ENCODE measurements at places on chromosomes 7 and 10.

GRCh38 chr7:75531359-75531821, 39.3 kb downstream of the SPDYE5 start:
- DNase-seq, result no peak

DNA sequence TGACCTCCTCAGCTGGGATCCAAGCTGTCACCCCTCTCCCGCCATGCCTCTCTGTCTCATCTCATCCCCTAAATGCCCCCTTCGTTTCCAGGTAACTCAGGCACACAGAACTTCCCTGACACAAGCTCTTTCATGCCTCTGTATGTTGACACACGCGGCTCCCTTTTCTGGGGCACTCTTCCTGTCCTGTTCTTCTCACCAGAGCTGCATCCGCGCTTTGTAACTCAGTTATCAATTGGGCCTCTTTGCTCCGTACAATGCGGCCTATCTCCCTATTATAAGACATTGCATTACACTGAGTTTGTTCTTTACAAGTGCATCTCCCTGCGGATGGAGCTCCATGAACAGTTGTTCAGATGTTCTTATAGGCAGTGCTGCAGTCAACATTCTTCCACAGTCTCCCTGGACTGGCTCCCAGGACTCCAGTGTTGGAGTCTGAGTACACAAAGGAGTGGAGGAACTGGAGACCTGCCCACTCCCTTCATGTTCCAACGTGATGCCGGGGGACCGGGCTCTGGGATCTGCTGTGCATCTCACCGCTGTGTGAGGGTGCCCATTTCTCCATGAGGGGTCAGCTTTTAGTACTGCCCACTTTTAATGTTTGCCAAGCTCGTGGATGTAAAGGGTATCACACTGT, 56.9 kb upstream of the TNS3 start:
- peak; percentile 37 for DNase-seq

- no peak for DNase-seq
These were observed 52.9 kb downstream of the ELMO1 start for GRCh38 chr7:37395618-37396259.

- no peak for DNase-seq
These were observed 92.4 kb upstream of the TMEM72 start for GRCh38 chr10:44818701-44819127.

DNA sequence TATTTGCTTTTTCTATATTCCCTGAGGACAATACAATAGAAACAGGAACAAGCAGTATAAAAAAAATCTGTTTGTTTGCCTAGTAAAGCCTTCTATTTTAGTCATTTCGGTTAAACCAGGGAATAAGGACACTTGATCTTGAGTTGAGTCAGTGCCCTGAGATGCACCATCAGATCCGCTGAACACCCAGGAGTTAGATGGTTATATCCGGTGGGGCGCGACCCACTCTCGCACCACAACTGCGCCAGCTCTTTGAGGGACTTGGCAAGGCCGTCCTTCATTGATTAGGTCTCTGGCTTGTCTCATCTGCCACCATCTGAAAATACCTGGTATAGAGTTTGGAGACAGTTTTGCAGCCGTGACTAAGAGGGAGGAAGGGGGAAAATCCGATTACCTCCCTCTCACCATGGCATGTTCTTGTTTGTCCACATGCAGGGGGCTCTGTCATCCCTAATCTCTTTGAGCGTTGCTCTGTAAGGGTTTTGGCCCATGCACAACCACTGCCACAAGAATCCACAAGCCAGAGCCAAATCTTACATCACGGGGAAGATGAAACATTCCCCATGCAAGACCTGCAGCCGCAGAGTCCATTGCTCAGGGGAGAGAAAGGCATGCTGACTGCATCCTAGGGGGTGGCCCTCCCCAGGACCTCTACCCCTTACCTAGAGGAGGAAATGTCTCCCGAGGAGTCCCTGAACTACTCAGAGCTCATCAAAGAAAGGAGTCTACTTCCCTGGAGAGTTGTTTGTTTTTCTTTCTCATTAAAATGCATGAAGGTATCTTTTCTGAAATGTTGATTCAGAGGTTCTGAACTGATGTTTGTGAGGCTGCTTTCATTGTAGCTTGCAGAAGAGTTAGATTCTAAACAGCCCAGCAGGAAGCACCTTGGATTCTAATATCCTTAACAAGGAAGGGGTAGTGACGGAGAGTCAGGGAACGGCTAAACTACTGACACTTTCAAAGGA, 101.6 kb upstream of the FAM171A1 start:
- DNase-seq, result peak; percentile 96

DNA sequence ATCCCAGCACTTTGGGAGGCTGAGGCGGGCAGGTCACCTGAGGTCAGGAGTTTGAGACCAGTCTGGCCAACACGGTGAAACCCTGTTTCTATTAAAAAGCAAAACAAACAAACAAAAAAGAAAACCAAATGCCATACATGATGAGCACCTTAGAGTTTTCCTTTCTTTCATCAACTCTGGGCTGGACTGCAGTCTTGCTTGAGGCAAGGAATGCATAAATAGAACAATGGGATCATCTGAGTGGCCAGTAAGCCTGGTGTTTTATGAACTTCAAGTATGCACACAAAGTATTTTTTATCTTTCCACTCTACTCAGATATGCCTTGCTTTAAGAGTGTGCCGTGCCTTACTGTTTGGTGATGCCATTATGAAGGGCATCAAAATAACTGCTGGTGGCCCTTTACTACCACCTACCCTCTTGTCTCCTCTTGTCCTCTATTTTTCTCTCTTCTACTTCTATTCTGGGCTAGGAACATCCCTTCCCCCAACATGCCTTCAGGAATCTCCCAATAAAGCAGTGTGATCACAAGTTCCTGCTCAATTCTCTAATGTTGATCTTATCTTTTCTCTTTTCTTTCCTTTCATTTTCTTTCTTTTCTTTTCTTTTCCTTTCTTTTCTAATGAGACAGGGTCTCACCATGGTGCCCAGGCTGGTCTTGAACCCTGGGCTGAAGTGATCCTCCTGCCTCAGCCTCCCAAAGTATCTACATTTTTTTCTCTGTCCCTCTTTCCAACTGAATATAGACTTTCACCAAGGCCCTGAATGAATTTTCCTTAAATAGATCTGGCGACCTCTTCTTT, 10.2 kb downstream of the SCD start:
- no peak for DNase-seq

DNA sequence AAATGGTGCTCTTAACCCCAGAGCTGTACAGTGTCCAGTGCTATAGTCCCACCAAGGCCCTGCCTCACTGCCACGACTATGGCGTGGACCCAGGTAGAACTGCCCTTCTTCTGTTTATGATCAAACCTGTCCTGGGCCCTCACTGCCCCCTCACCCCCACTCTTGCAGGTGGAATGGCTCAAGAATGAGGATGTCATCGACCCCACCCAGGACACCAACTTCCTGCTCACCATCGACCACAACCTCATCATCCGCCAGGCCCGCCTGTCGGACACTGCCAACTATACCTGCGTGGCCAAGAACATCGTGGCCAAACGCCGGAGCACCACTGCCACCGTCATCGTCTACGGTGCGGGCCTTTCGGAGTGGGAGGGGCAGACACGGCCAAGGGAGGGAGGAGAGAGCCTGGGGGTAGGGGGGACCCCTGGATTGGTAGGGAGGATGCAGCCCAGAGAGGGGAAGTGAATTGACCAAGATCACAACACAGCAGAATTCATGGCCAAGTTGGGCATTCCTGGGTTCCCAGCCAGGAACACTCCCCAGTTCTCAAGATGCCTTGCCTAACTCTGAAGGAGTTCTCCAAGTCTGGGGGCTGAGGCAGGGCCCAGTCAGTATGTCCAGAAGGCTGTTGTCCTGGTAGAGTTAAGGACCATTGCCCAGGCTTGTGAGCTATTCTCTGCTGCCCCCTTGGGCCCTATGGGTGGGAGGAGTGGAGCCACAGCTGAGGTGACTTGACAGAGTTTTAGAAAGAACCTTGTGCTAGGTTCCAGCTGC, 32.4 kb upstream of the SLC29A3 start:
- no peak for DNase-seq

GRCh38 chr7:148770004-148770403, 71.3 kb downstream of the CUL1 start:
- DNase-seq, result no peak

DNA sequence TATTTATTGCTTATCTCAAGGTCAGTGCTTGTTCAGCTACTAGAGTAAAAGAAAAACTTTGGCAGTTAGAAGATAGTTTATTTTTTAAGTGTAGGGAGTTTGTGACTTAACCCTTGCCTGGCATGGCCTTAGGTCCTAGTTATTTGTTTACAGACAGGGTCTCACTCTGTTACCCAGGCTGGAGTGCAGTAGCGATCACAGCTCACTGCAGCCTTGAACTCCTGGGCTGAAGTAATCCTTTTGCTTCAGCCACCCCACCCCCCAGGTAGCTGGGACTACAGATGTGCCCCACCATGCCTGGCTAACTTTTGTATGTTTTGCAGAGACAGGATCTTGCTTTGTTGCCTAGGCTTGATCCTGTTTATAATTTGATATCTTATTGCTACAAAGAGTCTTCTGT, 4.2 kb downstream of the ANLN start:
- no peak for DNase-seq

DNA sequence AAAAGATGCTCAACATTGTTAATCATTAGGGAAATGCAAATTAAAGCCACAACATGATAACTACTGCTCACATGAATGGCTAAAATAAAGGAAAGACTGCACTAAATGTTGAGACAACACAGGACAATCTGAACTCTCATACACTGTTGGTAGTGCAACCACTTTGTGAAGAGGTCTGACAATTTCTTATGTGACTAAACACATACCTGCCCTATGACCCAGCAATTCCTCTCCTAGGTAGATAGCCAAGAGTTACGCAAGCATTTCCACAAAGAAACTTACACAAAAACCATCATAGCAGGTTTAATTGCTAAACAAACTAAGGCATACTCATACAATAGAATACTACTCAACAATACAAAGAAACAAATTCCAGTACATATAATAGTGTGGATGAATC, 41.8 kb upstream of the HERPUD2 start:
- DNase-seq, result peak; percentile 46

DNA sequence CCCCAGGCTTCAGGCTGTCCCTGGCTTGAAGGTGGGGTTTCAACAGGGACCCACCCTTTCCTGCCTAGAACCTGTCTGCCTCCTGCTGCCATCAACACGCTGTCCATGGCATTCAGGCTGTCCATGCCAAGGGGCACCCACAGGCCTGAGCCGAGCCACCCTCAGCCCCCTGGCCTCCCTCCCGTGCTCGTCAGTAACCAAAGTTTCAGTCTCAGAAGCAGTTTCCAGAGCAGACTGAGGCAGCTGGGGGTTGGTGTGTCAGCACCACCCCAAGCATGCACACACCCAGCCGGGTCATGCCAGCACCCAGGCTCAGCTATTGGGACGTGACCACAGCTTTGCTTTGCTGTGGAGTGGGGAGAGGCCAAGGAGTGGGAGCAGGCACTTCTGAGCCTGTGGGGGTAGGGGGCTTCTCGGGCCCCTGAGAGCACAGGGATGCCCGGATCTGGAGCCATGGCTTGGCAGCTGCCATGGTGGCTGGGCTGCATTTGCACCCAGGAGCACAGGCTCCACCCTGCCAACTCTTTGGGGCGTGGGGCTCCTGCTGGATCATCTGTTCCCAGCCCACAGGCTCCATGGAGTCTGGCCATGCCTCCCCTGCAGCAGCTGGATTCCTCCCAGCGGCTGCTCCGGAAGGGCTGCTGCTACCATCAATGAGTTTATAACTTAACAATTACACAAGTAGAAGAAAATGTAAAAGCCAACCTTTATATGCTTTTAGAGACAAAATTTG, 314.5 kb upstream of the SEMA3C start:
- no peak for DNase-seq

- peak; percentile 24 for DNase-seq
These were observed 172.7 kb downstream of the NEURL1 start for GRCh38 chr10:103666087-103666761.

DNA sequence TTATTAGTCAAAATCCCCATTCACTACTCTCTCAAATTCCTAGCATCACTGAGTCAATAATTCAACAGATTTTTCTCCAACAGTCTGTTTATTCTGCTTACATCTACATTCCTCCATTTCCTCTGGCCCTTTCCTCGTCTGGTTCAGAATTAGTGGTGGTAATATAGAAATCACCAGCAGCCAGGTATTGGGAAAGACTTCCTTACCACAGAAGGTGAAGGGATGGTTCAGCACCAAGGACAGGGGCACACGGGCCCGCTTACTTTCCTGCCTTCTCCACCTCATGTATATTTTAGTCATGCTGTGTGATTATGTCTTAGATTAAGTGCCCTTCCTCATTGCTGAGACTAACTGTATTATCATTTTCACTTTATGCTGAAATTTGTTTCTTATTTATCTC, 70.4 kb upstream of the APBB1IP start:
- DNase-seq, result peak; percentile 15

DNA sequence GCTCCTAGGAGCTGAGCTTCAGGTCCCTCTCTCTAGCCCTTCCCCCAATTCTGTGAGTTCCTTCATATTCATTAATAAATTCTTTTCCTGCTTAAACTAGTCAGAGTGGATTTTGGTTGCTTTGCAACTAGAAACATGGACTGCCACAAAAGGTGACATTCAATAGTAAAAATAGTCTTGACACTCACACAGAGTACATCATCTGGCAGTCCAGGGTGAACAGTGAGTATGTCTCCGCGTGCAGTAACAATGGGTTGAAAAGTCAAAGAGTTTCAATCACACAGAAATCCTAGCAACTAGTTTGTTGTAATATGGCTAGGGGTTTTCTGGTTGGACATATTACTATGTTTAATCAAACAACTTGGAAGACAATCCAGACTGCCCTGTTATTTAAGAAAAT, 168.8 kb upstream of the TBX20 start:
- no peak for DNase-seq

- DNase-seq, result no peak
These were observed 32.3 kb downstream of the SMURF1 start for GRCh38 chr7:99111591-99111990.

GRCh38 chr7:116142374-116142773, 68.0 kb upstream of the TES start:
- DNase-seq, result no peak

GRCh38 chr10:128943111-128943510, 523.9 kb upstream of the MGMT start:
- DNase-seq, result no peak

- DNase-seq, result peak; percentile 97
These were observed 634.7 kb upstream of the AUTS2 start for GRCh38 chr7:68963552-68963951.

DNA sequence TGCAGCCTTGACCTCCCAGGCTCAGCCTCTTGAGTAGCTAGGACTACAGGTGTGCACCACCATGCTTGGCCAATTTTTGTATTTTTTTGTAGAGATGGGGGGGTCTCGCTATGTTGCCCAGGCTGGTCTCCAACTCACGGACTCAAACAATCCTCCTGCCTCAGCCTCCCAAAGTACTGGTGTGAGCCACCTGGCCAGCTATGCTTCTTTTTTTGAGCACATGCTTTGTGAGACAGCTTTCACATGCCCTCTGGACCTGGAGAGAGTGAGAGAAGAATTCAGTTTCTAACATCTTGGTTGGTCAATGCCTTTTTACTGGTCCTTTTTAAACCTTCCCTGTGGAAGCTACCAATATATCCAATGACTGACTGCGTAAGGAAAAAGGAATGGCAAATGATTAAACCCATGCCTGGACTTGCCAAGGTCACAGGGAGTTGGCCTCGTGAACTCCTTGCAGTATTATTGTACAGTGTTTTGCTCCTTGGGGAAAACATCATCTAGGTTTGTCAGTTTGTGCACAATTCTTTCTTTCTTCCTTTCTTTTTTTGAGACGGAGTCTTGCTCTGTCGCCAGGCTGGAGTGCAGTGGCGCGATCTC, 6.2 kb upstream of the FOXK1 start:
- no peak for DNase-seq

- DNase-seq, result peak; percentile 17
These were observed 28.3 kb upstream of the GNA12 start for GRCh38 chr7:2872296-2872874.

All from fibroblast of upper back skin (primary cell).